CD4-positive, alpha-beta memory T cell (primary cell): ENCODE measurements at places on chromosomes 7 and 10. TPM values are rescaled to one million over a fixed set of nuclear protein-coding genes. Genes with fewer than 3 reads are reported as not detected.

Gene OPALIN
- total RNA-seq = not detected

Gene CYP3A4
- not detected for total RNA-seq

Gene PTER
- 24.1 TPM for total RNA-seq

Gene PDE6C
- total RNA-seq = not detected

Gene FXYD4
- not detected for total RNA-seq

Gene GALNT17
- total RNA-seq = not detected

Gene RELN
- total RNA-seq = not detected

Gene LIPF
- not detected for total RNA-seq

Gene ADAP1
- 10.0 TPM for total RNA-seq

Gene EPHB6
- total RNA-seq = 48.4 TPM

Gene PARD3
- total RNA-seq = not detected

Gene NEURL1
- 0.96 TPM for total RNA-seq

Gene LAMB4
- not detected for total RNA-seq

Gene ALOX5
- 3.3 TPM for total RNA-seq

Gene ANKRD1
- not detected for total RNA-seq

Gene CD36
- total RNA-seq = 4.3 TPM

Gene AKR1B15
- not detected for total RNA-seq

Gene PDGFA
- total RNA-seq = not detected

Gene FAM180A
- total RNA-seq = not detected

Gene FAM13C
- not detected for total RNA-seq

Gene TMEM26
- not detected for total RNA-seq

Gene CYP2E1
- 1.2 TPM for total RNA-seq

Gene HABP2
- total RNA-seq = not detected

Gene NPSR1
- not detected for total RNA-seq

Gene CALHM3
- total RNA-seq = not detected

Gene PON1
- not detected for total RNA-seq

Gene UCMA
- not detected for total RNA-seq

Gene POT1
- total RNA-seq = 24.1 TPM

Gene MORN4
- 3.0 TPM for total RNA-seq

Gene AMPH
- total RNA-seq = 0.14 TPM

Gene ELFN1
- not detected for total RNA-seq

Gene CCL24
- total RNA-seq = not detected

Gene ANTXRL
- total RNA-seq = not detected

Gene IQUB
- 0.49 TPM for total RNA-seq

Gene LIPN
- total RNA-seq = not detected

Gene ST8SIA6
- 0.58 TPM for total RNA-seq

Gene PAX4
- not detected for total RNA-seq

Gene NODAL
- total RNA-seq = not detected

Gene KNDC1
- total RNA-seq = 1.4 TPM

Gene CPA4
- not detected for total RNA-seq

Gene CPXM2
- total RNA-seq = not detected

Gene DKK1
- total RNA-seq = not detected

Gene GARS1
- 79.8 TPM for total RNA-seq

Gene POU6F2
- not detected for total RNA-seq

Gene ADGRA1
- total RNA-seq = not detected

Gene CTBP2
- total RNA-seq = 0.97 TPM

Gene STK32C
- 12.8 TPM for total RNA-seq

Gene TMEM168
- total RNA-seq = 25.9 TPM

Gene CCDC3
- not detected for total RNA-seq

Gene TUBGCP2
- total RNA-seq = 66.5 TPM

Gene CPA2
- not detected for total RNA-seq

Gene PNLIPRP3
- total RNA-seq = not detected

Gene OLAH
- total RNA-seq = not detected

Gene UCN3
- total RNA-seq = not detected
